NAMALWA (cell line): ENCODE measurements at places on chromosomes 5 and 9.

- DNase-seq: no peak
Measured at GRCh38 chr9:134214386-134214765, 50.0 kb upstream of the RNU6ATAC start.

- DNase-seq: no peak
Measured at GRCh38 chr5:173333925-173334661, 5.9 kb upstream of the STC2 start.

- peak; percentile 40 for DNase-seq
Measured at GRCh38 chr5:176596689-176597416, 13.1 kb downstream of the GPRIN1 start.

GRCh38 chr5:116939641-116940040 lies 365.0 kb upstream of the SEMA6A start:
- no peak for DNase-seq

DNA sequence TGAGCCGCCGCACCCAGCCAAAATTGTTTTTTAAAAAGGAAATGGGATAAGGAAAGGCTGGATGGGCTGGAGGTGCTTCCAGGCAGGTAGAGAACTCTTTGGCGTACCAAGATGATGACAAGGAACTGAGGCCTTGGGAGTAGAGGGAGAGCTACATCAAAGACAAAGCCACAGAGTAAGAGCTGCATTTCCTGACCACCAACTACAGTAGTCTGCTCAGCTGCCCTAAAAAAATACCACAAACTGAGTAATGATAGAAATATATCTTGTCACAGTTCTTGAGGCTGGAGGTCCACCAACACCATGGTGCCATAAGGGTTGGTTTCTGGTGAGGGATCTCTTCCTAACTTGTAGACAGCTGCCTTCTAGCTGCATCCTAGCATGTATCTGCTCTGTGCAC lies 8.2 kb downstream of the OR1K1 start:
- no peak for DNase-seq

GRCh38 chr5:148732692-148733091 lies 78.4 kb upstream of the HTR4 start:
- DNase-seq: no peak

DNA sequence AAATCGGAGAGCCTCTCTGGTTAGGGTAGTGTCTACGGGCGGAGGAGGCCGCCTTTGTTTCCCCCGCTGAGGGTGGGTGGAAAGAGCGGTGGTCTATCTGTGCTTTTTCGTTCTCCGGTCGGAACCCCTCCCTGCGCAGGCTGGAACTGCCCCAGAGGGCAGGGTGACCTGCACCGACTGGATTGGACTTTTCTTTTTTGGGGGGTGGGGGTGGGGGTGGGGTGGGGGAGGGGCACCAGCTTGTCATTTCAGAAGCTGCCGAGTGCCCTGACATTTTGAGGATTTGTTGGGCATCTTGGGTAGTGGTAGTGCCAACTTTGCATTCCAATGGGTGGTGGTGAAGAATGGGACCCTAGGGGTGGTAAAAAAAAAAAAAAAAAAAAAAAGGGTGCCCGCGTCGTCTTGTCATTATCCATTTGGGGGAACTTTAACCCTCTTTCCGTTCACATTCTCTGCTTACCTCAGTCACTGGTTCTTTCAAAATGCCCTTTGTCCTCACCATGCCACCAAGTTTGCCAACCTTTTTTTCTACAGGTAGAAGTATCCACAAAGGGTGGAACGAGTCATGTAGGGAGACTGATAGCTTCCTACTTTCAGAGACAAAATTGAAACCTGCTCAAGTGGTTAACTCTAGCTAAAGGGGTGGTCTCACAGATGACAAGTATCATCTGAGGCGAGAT lies 1.3 kb downstream of the UBE2R2 start:
- peak; percentile 61 for DNase-seq

GRCh38 chr5:142281966-142282365 lies 42.9 kb downstream of the SPRY4 start:
- DNase-seq: no peak

DNA sequence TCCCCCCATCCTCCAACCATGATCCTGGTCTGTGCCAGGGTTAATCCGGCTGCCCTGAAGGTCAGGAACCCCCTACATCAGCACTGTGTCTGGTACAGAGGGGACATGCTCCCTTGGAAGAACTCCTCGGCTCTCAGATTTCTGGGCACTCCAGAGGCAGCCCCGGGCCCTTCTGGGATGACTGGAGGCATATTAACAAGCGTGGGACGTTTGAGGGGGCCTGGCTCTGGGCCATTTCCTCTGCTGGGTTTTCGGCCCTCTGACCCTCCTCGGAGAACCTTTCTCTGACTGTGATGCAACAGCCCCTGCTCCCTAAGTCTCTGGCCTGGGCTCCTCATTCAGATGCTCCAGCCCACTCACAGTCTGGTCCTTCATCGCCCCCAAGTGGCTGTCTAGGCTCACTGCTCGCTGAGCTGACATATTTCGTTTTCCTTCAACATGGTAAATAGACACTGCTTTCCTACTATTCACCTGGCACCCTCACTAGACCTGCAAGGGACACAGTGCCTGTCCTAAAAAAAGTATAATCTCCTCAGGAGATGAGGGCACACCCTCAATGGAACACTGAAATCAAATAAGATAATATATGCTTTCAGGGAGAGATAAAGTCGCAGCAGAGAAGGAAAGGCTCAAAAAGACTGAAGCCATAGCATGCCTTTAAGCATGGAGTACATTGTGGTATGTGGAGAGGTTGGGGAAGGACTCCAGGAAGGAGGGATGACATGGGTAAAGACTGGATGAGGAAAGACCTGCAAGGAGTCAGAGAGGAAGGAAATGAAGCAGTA lies 404.7 kb upstream of the TRPC7 start:
- DNase-seq: peak; percentile 76

GRCh38 chr5:32942225-32942989 lies 231.3 kb downstream of the NPR3 start:
- DNase-seq: peak; percentile 75

GRCh38 chr5:181207214-181207959 lies 2.4 kb upstream of the TRIM7 start:
- peak; percentile 93 for DNase-seq

DNA sequence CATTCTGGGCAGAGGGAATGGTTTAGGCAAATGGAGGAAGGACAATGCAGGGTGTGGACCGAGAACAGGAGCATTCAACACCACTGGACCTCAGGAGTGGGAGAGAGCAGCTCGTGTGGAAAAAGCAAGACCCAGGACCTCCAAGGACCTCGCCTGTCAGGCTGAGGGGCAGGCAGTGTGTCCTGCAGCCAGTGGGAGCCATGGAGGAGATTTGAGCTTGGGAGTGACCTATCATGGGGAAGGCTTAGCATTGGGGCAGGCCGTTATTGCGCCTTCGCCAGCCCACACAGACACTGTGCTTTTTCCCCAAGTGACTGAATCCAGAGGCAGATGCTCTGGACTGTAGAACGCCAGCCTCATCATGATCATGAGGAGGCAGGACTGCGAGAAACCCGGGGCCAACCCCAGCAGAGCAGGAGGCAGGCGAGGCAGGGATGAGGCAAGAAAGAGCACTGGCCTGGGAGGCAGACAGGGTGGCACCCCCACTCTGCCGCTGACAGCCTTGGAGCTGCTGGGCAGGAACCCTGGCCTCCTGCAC lies 3.3 kb downstream of the CDHR2 start:
- DNase-seq: no peak

DNA sequence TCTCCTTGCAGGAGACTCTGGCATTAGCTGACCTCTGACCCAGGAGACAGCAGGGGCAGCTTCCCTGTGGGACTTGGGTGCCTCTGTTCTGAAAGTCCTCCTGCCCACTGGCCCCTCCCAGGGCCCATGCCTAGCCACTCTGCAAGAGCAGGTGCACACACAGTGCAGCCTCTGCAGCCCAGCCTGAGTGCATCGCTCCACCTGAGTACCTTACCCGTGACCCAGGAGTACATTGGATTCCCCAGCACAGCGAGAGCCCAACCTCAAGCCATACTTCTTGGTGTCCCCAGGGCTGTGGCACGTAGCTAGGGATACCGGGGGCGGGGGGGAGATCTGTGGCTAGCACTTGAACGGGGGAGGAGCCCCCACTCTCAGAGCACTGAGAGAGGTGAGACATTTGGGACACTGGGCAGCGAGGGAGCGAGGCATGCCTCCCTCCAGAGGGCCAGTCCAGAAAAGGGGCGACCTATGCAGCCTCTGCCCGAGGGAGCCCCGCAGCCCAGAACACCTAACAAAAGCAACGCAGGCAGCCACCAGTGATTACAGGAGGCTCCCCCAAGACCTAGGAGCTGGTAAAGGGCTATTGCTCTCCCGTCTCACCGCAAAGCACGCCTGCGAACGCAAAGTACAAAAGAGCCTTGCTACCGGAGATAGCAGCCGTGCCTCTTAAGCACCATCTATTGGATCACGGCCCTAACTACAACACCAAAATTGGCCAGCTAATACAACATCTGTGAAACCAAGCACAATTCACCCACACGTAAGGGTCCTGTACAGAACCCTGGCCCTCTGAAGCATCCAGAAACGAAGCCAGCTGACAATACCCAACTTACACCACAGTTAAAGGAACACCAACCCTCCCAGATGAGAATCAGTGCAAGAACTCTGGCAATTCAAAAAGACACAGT lies 826 bp upstream of the PRDM9 start:
- no peak for DNase-seq

GRCh38 chr5:118195211-118195610 lies 793.1 kb downstream of the DTWD2 start:
- no peak for DNase-seq

DNA sequence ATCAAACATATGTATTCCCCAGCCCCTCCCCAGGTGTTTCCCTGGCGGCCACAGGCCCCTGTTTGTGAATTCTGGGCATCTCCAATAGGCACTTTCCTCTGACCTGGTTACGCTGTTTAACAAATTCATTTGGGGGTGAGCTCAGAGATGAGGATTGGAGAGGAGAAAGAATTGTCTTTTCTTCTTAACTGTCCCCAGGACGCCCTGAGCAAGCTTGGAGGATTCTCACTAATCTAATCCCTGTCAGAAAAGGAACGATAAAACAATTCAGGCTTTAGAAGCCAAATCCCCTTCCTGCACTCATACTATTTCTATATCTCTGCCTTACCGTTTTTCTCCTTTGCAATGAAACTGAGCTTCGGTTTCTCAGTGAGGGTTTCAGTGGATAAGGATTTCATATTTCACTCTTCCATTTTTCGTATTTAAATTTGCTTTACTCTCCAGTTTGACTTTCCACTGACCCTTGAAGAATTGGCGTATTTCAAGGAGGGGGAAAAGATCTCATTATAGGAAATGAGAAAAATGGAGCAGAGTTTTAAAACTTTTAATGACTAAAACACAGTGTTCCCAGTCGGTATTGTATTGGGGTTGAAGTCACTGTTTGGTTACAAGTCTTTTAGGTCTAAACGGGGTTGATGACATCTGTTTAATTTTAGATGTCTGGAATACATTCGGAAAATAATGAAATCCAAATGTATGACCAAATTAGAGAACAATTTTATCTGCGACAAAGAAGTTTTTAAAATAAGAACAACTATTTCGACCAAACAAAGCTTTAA lies 180.1 kb downstream of the MACROH2A1 start:
- DNase-seq: no peak

GRCh38 chr5:73447530-73448462 lies 781 bp downstream of the FOXD1 start:
- no peak for DNase-seq

DNA sequence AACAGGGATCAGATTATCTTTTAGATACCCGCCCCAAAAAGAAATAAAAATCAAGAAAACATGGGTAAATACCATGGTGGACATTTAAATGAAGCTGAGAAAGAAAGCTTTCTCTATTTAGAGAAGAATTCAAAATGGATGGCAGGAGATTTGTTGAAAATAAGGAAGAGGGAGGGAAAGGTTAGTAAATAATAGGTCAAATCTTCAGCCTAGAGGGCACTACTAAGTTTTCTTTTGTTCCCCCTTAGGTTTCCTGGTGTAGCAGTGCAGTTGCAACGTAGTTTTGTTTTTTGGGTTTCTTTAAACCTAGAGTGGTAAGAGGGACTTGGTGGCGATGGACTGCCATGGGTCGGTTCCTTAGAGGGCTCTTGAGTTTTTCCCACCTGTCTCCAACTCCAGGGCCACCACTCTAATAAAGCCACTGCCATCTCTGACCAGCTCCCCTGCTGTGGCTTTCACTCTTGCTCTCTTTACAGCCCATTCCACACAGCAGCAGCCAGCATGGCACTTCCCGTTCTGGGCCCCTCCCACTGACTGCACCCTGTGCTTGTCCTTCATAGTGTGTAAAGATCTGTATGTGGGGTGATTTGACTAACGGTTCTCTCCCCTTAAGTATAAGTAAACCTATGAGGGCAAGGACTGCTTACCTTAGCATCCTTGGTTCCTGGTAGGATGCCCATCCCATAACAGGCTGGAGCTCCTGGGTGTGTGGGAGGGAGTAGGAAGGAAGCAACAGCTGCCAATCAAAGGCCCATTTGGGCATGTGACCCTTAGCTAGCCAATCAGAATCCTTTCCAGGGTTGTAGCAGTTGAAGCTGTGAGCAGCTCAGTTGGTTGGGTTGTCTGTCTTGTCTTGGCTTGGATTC lies 118.3 kb downstream of the SLC1A3 start:
- peak; percentile 95 for DNase-seq

DNA sequence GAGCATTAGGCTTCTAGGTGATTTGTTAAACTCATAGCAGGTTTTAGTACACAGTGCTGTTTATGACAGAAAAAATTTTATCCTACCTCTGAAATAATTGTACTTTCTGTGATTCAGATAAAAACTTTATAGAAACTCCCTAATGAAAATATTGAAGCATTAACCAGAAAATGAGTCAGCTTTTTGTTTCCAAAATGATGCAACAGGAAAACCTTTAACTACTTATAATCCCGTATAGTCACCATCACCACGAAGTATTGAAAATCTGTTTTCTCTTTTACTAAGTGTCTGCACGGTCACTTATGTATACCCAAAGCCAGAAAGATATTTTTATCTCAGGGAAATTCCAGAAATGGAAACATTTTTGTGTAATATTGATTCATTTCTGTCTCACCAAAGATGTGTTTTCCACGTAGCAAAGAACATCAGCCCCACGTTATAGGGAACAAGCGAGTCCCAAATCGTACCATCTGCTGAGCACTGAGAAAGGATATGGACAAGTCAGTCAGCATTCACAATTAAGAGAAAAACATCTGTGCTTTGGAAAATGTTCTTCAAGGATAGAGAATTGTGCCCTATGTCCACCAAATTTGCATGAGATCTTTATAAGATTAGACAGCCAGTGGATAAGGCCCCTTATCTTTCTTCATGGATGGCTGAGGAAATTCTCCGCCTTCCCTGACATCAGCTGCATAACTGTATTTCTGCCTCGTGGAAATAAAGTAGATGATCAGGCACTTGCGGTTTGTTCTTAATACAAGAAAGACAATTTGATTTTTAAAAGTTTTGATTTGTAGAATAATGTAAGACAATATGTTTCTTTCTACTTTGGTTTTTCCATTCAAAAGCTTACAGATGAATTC lies 41.9 kb downstream of the TNFAIP8 start:
- no peak for DNase-seq

- peak; percentile 80 for DNase-seq
Measured at GRCh38 chr9:37036776-37037502, 2.9 kb upstream of the PAX5 start.

DNA sequence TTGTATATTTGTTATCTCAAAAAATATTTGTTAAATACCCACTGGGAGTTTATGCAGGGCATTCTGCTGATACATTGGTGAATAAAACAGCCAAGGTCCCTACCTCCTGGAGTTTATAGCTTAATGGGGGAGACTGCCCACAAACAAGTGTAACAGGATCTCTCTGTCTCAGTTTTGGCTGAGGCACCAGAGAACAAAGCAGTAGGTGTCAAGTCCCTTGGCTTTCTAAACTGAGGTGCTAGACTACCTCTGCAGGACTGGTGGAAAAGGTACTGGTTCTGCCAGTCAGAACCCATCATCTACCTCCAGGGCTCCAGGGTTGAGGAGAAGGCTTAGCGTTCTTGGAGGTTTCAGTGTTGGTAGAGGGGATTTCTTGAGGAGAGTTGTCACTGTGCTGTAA lies 188.4 kb upstream of the ELL2 start:
- no peak for DNase-seq

GRCh38 chr5:493119-493701 lies 31.0 kb downstream of the SLC9A3 start:
- no peak for DNase-seq
